NCI-H2081 (cell line): ENCODE measurements at places on chromosomes 5 and 9.

- no peak for DNase-seq
Observed at GRCh38 chr9:37062336-37062735, 28.3 kb upstream of the PAX5 start.

- peak; percentile 70 for DNase-seq
Observed at GRCh38 chr5:5767286-5767928, 344.9 kb downstream of the ICE1 start.

DNA sequence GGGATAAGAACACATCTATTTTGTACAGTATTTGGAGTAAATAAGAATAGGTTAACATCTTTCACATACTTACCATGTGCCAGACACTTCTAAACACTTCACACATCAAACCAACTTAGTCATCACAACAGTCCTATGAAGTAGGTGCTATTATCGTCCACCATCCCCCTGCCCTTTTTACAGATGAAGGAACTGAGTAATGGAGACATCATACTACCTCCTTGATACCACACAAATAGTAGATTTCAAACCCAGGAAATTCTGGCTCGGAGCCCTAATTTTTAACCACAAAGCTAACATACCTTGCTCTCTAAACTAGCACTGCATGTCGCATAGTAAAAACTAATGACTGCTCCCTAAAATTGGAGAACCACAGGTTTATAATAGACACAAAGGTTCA is 4.2 kb upstream of the ZNF366 start:
- no peak for DNase-seq

DNA sequence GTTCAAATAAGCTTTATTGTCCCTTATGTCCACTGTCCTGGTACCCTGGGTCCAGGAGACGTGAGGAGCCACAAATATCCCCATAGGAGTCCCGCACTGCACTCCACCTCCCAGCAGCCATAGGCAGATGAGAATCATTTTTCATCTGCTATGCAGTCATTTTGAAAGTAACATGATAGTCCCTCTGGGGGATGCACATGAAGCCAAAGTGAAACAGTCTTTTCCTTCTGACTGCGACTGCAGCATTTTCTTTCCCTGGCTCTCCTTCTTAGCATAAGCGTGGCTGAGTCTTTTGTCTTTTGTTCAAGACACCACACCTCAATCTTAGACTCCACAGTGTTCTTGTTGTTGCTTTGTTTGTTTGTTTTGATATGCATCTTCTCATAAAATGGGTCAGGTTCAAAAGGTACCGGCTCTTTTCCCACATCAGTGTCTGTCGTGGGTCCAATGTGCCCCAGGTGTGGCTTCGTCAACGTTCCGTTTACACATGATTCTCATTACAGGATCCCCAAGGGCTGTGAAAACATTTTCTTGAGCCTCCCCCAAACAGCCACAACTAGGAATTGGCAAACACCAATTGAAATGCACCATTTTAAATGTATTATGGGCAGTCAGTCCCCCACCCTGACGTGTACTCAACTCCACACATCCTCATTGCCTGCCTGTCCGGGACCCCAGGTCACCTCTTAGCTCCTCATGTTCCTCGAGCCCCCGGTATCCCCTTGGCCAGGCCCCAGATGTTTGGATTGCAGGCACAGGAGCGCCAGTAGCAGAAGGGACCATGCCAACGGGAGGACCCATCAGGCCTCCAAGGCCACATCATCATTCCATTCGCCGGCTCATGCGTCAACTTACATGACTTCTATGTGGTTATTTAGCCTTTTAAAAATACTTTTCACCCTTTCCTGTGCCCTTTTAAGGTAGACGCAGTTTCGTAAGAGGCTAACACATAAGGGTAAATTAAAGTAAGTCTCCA is 237.8 kb upstream of the DAPK1 start:
- DNase-seq, result no peak

DNA sequence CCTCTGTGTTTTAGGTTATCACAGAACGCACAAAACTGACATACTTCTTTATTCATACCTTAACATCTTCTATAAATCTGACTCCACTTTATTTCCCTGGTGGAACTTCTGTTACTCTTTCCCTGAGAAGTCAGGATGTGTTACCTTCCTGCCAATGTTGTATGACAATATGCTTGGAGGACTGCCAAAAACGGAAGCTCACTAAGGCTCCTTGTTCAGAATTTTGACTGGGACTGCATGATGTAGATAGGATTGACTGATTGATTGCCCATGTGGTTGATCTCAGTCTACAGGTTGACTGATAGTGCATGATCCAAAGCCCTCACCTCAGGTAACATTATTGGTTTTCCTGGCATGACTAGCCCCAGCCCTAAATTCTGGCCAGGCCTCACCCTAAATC is 319.4 kb downstream of the TLR4 start:
- DNase-seq, result peak; percentile 6
